ENCODE measurements at places on chromosomes 2 and 18.

GRCh38 chr18:74284980-74285355, 6.8 kb downstream of the CYB5A start:
- no peak for DNase-seq

GRCh38 chr2:43302961-43303494, 76.6 kb upstream of the ZFP36L2 start:
- DNase-seq = no peak

- peak; percentile 61 for DNase-seq
These were observed 866 bp upstream of the SF3B6 start for GRCh38 chr2:24076849-24077534.

- no peak for DNase-seq
These were observed 60.8 kb downstream of the ZNF521 start for GRCh38 chr18:25291150-25291549.

DNA sequence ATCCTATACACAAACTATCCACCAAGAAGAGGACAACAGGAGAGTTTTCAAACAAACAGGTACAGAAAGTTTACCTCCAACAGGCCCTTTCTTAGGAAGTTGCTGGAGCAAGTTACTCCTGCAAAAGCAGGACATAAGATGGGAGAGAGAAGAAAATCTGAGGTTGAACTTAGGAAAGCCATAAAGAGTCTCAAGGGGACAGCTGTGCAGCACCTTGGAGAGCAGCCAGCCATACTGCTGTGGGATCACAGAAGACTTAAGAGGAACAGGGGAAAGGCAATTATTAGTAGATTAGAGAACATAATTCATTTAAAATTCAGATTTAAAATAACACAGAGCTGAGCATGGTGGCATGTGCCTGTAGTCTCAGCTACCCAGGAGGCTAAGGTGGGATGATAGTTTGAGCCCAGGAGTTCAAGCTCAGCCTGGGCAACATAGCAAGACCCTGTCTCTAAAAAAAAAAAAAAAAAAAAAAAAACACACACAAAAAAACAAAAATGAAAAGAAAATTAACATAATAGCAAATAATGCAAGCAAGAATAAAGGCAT, 148.1 kb upstream of the SIX3 start:
- peak; percentile 2 for DNase-seq

GRCh38 chr2:67032076-67032475, 365.1 kb upstream of the ETAA1 start:
- DNase-seq = no peak

DNA sequence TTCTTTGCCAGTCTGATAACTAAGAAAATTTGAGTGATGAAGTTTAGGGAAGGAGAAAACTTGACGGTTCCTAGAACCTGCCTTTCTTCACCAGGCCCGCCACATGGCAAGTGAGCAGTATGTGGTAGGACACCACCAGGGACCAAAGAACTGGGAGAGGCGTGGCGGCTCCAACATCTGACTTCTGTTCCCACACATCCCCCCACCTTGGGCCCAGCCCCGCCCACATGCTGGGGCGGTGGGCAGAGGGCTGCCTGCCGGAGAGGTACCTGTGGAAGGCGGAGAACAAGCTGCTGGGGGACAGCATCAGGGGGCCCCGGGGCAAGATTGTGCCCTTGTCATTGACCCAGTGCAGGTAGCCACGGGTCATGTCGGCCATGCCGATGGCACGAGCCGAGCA, 75.0 kb downstream of the EMILIN2 start:
- no peak for DNase-seq

DNA sequence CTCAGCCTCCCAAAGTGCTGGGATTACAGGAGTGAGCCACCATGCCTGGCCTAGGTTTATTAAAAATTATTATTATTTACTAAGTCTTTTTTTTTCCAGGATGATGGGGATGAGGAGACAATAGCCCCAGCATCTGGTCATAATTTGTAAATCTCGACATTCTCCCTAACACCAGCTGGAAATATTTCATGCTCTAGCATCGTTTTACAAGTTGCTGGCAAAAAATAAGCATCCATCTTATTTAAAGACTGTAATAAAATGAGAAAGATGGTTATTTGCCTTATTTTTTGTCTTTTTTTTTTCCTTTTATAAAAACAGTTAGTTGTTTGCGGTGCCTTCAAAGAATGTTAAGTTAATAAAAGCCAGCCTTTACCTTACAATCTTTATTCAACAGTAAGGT, 56.7 kb downstream of the SF3B1 start:
- no peak for DNase-seq

DNA sequence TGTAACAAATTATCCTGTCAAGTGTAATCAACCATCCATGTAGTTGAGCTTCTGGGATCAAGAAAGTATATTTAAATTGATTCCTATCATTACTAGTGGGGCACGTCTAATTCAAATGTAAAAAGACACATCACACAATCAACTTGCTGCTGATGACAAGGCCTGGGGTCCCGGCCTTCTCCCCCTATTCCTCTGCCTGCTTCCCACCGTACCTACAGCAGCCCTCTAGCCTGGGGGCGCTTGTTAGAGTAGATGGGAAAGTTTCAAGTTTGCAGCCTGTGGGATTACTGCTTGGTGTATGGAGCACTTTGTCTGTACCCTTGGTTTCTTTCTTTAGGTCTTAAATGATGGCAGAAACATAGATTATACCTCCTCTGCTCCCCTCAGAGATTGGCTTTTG, 333.3 kb upstream of the KYNU start:
- DNase-seq = no peak

GRCh38 chr18:68826121-68826520, 28.2 kb downstream of the CCDC102B start:
- DNase-seq = peak; percentile 56

GRCh38 chr2:36371070-36371874, 15.7 kb downstream of the CRIM1 start:
- no peak for DNase-seq

DNA sequence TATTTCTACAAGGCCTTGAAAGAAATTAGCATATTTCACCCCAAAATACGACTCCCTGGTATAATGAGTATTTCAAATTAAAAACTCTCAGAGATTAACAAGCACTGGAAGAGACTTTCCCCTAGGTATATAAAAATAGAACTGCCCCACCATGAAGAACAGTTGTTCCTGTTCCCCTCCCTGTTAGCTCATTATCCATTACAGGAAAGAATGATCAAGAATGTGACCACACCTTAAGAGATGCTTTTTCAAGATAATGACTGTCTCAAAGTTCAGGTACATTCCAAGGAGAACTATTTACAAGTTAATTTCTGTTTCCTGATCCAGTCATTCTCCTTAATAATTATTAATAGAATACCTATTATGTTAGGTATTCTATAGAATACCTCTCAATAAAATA, 1220.6 kb upstream of the CDH2 start:
- DNase-seq = no peak

DNA sequence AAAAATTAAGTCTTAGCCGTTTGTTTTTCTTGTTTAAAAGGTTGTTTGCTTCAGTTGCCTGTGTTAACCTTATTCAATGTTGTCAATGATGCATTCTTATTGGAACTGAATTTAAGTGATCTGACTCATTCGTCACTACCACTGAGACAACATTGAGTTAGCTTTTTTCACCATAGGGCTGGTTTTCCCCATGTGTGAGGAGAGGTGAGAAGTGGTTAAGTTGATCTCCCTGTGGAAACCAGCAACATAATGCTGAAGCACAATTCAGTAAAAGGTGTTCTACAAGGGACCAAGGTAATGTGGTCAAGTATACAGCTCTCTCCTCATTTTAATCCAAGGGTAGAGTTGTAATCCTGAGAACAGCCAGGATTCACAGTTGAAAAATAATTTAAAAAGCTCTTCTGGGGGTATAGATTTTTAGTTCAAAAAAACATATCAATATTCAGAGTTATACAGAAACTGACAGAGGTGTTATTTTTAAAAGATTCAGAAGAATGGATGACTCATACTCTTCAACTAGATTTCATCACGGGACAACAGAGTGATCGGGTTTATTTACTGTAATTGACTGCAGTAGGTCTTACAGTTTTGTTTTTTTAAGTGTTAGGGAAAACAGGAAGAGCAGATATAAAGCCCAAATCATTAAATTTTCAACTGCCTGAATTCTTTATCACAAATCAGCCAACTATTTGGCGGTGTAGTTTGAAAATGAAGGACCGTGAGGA, 12.6 kb downstream of the NOP58 start:
- no peak for DNase-seq

DNA sequence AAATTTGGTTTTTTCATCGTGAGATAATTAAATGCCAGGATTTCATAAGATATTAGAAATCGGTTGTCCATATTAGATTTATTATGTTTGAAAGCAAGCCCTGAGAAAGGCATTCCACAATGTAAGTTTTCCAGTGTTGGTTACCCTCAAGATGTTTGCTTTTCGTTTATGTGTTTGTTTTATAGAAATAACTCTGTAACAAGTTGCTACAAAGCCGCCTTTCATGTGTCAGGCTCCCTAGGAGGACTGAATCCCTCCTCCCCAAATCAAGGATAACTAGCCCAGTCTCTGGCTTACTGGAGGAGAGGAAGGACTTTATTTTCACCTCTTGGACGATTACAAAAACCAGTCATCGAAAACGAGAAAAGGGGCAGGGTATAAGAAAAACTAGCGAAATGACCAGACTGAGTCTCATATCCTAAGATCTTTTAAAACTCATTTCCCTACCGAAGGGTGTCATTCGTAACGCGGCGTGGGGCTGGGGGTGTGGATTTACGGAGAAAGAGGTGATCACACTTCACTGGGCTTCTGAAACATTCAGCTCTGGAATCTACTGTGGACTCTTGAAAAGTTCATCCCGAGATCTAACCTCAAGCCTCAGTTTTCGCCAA, 1.0 kb upstream of the PEX13 start:
- no peak for DNase-seq

DNA sequence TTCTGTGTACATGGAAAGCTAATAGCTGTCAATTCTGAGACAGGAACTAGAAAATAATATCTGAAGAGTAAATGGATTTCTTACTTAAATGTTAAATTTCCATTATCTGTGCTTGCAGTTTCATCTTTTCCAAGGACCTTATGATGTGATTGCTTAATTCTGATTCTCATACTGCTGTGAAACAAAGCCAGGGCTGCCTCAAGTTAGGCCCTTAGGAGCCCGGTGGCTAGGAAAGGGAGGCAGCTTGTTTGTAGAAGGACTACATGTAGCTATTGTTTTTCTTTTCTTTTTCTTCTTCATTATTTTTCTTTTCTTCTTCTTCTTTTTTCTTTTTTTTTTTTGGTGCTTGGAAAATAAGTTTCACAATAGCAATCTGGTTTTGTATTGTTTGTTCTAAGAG, 50.5 kb downstream of the XRCC5 start:
- DNase-seq = no peak

GRCh38 chr2:224999754-225000153, 42.5 kb downstream of the DOCK10 start:
- no peak for DNase-seq

GRCh38 chr2:170818036-170818751, 1.5 kb downstream of the GAD1 start:
- no peak for DNase-seq

DNA sequence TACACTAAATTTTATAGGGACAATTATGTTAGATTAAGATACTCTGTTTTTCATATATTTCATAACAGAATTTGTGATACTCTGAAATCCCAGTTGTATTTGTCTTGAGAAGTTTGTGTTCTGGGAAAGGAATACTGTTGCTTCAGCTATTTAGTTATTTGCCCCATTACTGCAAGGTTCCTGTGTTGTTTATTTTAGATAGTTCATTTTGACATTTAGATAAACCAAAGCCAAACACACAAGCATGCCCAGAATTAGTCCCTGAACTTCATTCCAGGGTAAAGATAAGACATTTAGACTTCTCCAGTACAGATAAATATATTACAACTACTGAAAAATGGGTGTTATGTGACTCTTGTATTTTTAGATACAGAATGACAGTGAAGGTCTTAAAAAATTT, 74.7 kb downstream of the BMPR2 start:
- DNase-seq = no peak

DNA sequence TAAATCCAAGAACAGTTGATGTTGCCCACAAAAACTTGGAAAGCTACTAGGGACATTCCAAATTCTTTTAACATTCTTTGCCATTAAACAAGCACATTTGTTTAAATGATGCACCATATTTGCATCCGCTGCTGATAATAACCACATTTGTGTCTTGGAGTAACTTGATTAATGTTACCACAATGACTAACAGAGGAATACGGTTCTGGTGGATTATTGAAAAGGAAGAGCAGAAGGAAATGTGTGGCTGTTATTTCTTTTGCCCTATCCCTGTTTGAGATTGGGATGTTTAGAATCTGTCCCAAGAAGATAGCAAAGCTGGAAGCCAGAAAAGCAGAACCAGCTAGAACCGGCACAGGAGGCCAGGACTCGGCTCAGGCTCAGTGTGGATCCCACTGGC, 39.2 kb upstream of the RASGRP3 start:
- DNase-seq = no peak

GRCh38 chr18:52287151-52287550, 52.8 kb upstream of the DCC start:
- DNase-seq = no peak

- no peak for DNase-seq
These were observed 6.3 kb downstream of the SNORC start for GRCh38 chr2:232876161-232876977.

DNA sequence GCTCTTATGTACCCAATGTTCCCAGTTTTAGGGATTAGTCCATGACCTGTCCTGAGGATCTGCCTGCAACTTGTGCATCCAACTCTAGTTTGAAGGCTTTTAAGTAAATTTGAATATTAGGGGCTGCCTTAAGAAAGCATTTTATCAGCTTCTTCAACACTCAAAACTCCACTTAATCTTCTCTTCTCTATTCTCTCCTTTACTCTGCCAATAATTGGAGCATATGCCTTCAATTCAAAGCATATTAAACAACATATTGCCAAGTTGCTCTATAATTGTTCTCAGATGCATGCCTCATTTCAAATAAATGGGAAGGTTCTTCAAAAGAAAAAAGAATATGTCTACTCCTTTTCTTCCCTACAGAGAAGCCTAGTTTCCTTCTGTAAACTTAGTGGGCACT, 84.8 kb upstream of the NCKAP5 start:
- no peak for DNase-seq

GRCh38 chr2:79716266-79716665, 203.4 kb downstream of the CTNNA2 start:
- DNase-seq = no peak

DNA sequence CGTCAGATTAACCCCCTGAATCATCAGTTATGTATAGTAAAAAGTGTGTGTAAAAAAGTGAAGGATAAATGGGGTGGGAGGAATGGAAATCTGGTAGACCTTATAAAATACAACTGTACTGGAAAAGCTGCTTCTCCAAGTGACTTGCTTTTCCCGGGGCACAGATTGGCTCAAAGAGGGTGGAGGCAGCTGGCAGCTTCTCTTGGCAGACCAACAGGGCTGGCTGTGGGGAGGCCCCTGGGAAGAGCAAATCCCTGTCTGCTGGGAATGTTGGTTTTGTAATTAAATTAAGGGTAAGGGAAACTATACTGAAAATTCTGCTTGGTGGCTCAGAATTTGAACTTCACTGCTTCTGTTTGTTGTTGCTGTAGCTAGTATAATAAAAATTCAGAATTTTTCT, 154.2 kb upstream of the DLX2 start:
- DNase-seq = no peak

- DNase-seq = no peak
These were observed 61.1 kb upstream of the SP3 start for GRCh38 chr2:174026122-174026845.

All from HL-60 (cell line).